Stimulated activated CD8-positive, alpha-beta memory T cell treated with anti-CD3 and anti-CD28 coated beads, Interleukin-4, amount 100 ng/mL, for 24 hours (primary cell): ENCODE measurements at places on chromosomes 5 and 9.
A peak's percentile ranks its signal among the peaks of the same experiment; 100 is the strongest.

DNA sequence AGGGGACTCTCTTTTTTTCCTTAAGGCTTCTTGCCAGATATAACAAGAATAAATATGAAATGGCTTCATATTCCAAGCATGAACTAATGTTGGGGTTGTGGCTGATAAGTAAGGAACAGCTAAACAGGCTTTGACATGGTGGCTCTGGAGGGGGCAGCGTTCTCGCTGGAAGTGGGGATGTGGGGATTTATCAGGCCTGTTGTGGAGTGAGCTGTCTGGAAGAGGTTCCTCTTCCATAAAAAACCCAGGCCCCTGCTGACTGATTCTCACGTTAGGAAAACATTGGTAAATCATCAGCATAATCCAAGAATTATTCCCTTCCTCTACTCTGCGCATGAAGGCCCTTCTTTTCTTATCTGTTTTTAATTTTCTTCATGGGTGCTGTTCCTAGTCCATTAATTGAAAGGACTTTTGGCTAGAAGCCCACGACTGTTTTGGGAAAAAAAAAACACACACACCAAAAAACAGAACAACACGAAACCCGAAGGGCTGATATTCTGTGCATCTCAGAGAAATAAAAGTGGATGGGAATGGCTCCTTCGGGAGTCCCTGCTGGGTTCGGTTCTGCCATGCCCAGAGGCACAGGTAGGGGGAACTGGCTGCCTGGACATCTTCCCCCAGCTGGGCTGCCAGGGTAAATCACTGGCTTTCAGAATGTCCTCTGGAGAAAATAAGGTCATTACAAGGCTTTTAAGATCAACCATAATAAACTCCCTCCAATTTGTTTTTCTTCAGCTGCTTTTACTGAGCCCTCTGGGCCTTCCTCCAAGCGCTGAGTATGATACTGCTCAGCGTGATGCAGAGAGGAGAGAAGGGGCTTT, 297.0 kb downstream of the SLIT3 start:
- DNase-seq = no peak

GRCh38 chr5:131532031-131532640, 102.9 kb downstream of the RAPGEF6 start:
- no peak for DNase-seq

DNA sequence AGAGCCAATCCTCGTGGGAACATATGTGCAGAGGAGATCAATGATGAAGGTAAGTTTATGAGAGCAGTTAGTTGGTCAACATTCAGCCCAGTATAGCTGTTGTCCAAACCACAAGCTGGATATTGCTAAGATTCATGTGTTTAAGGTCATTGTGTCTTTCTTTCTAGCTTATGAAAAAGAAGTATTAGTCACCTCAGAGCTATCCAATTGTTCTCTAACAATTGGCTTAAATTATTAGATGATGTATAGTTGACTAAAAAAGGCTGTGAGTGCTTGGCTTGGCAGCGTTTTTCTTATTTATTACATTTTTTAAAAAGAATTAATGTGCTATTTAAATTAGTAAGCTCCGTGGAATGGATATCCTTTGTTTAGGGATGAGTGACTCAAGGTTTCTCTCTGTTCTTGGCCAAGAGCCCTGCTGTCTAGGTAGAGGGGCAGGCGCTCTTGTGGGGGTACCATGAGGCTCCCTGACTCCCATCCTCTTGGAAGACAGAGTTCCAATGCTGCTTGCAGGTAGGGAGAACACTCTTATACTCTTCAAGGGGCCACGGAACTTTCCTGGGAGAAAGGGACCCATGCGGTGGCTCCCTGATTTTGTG, 487.4 kb downstream of the IRX1 start:
- no peak for DNase-seq

DNA sequence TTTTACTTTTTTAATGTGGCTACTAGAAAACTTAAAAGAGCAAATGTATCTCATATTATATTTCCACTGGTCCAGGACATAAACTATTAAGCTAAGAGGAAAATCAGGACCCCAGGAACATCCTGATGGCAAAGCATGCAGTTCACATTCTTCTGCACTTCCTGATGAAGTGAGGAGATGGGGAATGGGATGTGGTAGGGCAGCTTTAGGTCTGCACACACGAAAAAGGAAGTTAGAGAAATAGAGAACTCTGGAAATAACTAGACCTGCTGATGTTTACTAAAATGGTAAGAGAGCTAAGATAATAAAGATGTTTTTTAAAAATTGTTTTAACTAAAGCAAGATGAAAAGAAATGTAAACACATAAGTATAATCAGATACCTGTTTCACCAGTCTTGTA, 39.7 kb upstream of the NIPBL start:
- no peak for DNase-seq

DNA sequence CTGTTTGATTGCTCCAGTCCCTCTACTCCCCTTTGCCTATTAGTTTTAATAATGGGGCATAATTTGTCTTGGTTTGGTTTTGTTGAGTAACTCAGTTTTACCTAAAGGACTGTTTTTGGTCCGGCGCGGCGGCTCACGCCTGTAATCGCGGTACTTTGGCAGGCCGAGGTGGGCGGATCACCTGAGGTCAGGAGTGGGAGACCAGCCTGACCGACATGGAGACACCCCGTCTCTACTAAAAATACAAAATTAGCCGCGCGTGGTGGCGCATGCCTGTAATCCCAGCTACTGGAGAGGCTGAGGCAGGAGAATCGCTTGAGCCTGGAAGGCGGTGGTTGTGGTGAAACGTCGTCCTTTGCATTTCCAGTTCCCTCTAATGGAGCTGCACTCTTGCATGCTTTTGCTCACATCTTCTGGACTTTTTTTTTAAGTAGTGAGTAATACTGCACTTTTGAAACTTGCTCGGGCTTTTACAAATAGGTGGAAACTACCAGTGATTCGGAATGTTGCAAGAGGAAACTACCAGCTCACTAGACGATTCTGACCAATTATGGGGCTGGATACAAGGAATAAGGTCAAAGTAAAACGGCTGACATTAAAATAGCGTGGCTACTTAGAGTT, 721 bp upstream of the MAML1 start:
- peak; percentile 9 for DNase-seq

DNA sequence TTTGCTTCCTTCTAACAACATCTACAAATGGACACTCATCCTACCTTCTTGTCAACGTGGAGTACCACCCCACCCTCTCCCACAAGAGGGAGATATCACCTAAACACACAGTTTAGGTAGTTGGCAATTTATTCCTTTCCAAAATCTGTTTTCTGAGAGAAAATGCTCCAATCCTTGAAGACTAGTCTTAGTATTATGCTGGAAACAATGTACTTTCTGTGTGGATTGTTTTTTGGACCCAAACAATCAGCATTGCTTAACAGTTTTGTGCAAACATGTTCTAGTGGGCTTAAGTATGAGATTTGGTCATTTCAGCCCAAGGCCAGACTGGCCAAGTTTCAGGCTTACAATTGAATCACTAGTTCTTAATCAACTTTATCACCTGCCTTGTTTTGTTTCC, 359.1 kb downstream of the ARHGEF28 start:
- no peak for DNase-seq

GRCh38 chr5:179764056-179764455, 29.7 kb upstream of the LTC4S start:
- no peak for DNase-seq

DNA sequence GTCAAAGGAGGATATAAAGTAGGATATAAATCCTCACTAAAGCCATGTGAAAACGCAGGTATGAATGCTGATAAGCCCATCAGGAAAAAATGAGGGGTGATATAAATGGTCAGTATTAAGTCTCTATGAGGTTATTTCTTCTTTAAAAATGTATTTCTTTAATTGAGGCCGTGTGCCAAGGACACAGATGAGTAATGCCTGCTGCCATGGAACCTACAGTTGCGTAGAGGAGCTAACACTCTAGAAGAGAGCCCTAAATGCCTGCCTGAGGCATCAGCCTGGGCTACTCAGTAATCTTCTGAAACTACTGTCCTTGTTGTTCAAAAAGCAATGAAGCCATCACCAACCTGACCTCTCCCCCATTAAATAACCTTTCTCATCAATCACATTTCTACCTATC, 84.9 kb downstream of the KLHL3 start:
- no peak for DNase-seq

DNA sequence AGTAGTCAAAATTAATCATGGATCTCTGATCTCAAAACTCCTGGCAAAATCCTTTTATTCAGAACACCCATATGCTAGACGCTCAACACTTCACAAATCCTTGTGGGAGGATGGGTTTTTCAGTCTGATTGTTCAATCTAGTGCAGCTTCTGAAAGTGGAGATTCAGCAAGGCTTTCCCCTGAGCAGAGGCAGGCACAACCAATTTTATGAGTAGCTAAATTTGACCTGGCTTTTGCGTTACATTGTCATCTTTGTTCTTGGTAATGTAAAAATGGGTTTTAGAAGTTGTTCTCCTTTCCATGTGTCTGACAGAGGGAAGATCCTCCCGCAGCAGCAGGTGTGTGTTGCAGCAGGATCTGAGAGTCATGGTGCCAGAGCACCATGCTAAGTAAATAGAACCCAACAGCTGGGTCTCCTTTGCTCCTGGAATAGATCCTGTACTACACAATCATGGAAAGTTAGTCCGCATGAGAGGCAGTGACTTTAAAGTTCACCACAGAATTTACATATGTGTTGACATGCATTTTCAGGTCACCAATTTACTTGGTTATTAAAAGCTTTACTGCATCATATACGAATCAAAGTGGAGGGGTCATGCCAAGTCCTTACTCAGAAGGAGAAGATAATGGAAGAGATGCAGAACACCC, 70.1 kb upstream of the MEF2C start:
- no peak for DNase-seq

DNA sequence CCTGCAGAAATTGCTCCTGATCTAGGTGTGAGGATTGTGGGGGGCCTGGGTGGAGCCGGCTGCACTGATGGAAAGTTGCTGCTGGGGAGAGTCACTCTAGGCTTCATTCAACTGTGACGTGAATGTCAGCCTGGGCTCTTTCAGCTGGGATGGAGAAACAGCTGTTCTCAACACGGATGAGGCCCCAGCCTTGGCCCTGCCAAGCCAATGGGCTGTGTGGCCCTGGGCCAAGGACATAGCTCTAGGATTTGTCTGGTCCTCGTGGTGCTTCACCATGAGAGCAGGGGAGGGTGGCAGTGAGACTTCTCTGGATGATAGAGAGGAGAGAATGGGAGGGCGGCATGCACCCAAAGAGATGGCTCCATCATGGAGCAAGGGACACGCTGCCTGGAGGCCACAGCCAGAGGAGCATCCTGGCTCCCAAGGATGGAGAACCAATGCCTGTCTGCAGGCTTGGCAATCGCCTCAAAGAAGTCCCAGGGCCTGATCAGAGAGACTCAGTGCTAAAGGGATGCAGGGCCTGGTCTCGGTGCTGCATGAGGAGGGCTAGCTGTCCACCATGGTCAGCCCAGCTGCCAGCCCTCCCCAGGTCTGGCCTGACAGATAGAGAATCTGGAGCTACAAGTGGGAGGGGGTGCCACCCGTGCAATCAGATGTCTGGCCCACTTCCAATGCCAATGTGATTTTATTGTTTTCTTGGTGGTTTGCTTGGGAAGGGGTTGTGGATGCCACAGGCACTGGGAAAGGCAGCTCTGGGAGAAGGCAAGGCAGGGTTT, 141.0 kb downstream of the GADD45G start:
- no peak for DNase-seq

DNA sequence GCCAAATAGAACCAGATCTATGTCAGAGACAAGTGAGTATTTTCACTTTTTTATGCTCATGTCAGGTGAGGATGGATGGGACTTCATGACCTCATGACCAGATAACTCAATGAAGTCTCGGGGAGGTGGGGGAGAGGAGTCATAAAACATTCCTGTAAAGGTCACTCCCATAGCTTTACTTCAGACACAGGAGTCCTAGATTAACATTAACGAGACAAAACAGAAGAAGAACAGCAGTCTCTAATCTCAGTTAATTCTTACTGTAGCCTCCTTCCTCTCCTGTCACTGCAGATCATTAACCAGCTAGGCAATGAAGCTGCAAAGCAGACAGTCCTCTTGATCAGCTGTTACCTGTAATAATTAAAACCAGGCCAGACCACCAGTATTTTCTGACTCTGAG, 11.2 kb downstream of the CRHBP start:
- DNase-seq = no peak

GRCh38 chr5:130896636-130897035, 268.4 kb downstream of the HINT1 start:
- DNase-seq = no peak

DNA sequence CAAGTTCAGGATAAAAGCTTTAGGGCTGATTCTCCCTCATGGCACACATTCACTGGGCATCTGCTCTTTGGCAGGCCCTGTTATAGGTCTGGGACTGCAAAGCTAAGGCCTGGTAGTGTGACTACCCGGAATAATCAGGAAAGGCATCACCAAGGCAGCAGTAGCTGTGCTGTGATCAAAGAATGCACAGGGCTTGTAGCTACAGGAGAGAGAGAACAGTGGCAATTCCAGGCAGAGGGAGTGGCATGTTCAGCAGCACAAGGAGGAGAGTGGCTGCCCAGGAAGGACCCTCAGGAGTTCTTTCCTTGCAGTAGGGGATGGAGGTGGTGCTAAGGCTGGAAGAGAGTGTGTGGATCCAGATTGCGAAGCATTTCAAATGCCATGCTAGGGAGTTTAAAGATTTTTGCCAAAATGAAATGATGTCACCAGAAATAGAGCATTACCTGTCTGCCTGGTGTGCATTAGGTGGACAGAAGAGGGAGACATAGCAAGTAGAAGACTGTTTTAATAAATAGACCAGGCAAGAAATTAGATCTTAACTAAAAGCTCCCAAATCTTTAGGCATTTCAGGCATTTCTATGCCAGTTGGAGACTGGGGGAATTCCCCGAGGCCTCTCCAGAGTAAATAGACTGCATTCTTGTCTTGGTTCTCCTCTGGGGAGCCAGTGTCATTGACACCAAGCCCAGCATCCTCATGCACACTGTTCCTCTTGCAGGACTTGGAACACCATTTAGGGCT, 69.1 kb downstream of the GPR21 start:
- no peak for DNase-seq

- DNase-seq = no peak
These were observed 648.0 kb upstream of the DMAC1 start for GRCh38 chr9:8447601-8448000.

DNA sequence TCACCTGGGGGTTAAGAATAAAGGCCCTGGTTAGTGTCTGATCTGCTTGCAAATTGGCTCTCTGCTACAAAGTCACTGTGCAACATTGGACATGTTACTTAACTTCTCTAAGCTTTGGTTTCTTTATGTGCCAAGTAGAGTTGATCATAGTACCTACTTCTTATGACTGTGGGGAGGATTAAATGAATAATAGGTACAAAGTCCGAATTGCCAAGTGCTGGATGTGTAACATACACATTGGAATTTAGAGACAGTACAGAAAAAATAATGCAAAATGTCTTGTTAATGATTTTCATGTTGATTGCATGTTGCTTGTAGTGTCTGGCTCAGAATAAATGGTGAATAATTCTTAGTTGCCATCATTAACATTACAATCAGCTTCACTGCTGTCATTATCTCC, 2.2 kb downstream of the DOCK8 start:
- no peak for DNase-seq
